NB4 (cell line): ENCODE measurements at places on chromosomes 5 and 9.

GRCh38 chr5:55622460-55622859 lies 87.7 kb upstream of the PLPP1 start:
- DNase-seq = no peak

DNA sequence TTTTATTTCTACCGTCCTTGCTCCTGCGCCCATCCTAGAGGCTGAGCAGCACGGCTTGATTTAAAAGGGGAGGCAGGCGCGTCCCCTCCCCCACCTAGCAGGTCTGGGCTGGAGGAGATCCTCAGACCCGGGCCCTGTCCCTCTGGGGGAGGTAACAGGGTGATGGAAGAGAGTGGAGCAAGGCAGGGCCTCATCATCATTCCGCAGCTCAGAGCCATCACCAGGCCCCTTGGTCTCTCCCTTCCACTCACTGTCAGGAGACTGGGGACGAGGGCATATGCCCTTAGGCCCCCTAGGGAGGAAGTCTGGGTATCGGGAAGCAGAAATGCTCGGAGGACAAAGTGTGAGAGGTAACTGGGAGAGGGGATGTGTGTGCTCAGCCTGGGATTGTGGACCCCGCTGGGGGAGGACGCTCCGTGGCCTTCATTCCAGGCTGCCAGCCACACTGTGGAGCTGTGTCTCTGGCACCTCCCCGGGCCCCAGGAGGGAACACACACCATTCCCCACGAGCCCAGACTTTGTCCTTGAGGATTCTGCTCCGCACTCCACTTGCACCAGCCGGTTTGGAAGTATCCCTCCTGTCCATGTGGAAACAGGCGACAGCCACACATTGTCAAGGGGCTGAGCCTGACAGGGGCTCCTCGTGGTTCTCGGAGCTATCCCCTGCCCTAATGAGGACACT lies 761 bp downstream of the REEP2 start:
- no peak for DNase-seq

DNA sequence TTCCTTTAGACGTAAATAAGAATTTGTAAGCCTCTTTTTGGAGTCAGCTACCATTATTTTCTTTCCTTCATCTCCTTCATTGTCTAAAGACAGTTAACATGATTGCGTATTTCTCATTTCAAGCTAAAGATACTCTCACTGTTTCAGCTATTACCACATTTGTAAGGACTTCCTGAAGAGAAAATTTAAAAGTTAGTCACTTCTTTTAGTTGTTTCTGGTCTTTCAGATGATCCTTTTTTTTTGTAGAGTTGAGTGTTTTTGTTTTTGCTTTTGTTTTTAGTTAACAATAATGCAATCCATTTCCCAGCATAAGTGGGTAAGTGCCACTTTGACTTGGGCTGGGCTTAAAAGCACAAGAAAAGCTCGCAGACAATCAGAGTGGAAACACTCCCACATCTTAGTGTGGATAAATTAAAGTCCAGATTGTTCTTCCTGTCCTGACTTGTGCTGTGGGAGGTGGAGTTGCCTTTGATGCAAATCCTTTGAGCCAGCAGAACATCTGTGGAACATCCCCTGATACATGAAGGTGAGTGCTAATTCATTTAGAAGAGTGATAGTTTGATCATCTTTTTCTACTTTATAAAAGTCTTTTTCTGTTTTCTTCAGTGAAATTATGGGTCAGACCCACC lies 2.0 kb downstream of the IL31RA start:
- peak; percentile 49 for DNase-seq

DNA sequence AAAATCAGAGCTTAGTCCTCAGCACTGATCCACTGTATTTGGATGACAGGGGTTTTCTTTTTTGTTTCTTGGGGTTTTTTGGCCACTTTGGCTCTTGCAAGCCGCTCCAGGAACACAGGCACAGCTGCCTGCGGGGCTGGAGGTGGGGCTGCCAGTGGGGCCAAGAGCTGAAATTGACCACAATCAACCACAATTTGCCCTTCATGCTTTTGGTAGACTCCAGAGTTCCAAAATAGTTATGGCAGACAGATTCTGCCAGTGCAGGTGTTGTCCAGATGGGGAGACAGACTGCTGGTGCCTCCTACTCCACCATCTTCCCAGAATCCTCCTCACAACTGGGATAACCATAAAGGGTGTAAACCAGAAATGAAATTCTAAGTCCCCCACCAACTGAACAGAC lies 36.5 kb downstream of the PLEKHG4B start:
- DNase-seq = no peak

- DNase-seq = peak; percentile 39
Observed at GRCh38 chr5:138177941-138178515, 402 bp downstream of the BRD8 start.

DNA sequence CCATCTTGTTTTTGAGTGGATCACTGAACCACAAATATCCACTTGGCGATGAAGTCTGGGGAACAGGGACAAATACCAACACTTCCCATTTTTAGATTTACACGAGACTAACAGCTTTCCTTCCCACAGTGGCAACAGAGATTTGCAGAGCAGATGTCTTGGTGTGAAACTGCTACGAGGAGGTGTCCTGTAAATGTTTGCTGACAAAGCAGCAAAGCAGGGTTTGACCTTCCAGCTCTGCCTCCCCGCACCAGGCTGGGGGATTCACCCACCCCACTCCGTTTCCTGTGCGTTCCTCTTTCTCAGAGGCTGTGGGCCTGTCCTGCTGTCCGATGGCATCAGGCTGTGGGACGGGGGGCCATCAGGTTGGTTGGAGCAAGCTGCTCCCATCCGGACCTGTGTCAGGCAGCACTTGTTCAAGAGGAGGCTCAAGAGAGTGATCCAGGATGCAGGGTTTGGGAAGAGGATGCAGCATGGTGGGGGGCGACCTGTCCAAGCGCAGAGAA lies 693 bp upstream of the RGS3 start:
- no peak for DNase-seq

GRCh38 chr9:35729700-35730485 lies 2.1 kb downstream of the TLN1 start:
- DNase-seq = peak; percentile 70
